Activated CD8-positive, alpha-beta T cell treated with anti-CD3 and anti-CD28 coated beads, Interleukin-2, amount 10 ng/mL, durations not matched to agents 7 days and 5 days (primary cell): ENCODE measurements at places on chromosomes 7 and 10. TPM values are rescaled to one million over a fixed set of nuclear protein-coding genes. Genes with fewer than 3 reads are reported as not detected.
A peak's percentile ranks its signal among the peaks of the same experiment; 100 is the strongest.

DNA sequence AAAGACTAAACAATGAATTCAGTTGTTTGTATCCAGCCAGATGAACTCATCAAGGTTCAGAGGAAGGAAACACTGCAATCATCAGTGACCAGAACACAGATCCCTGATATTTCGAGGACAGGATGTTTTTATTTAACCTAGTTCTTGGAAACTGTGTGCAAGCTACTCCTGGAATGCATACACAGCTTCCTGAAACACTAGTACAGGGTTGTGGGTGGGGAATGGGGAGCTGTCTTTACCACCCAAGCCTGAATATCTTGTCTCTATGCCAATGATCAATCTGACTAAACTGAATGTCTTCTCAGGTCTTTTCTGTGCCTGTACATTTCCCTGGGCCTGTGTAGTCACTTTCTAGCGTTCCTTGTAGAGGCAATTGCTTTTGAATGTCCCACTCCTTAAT, 374.6 kb downstream of the CALN1 start:
- no peaks in the 10 kb centered on the region for H3K36me3 ChIP-seq
- no peak overlapping the region for H3K27ac ChIP-seq
- no peak for DNase-seq
- no peaks in the 10 kb centered on the region for H3K4me1 ChIP-seq
- no peaks in the 10 kb centered on the region for H3K27me3 ChIP-seq
- H3K4me3 ChIP-seq = no peak overlapping the region

GRCh38 chr7:80027611-80028173, 106.9 kb upstream of the GNAI1 start:
- no peaks in the 10 kb centered on the region for H3K4me1 ChIP-seq
- no peak overlapping the region for H3K27ac ChIP-seq
- H3K27me3 ChIP-seq = no peaks in the 10 kb centered on the region
- no peaks in the 10 kb centered on the region for H3K36me3 ChIP-seq
- H3K4me3 ChIP-seq = no peak overlapping the region
- no peak for DNase-seq

- no peak overlapping the region for H3K27ac ChIP-seq
- no peak overlapping the region for H3K4me3 ChIP-seq
- no peaks in the 10 kb centered on the region for H3K36me3 ChIP-seq
- DNase-seq = no peak
Measured at GRCh38 chr10:35821339-35821911, 179.3 kb upstream of the FZD8 start.

DNA sequence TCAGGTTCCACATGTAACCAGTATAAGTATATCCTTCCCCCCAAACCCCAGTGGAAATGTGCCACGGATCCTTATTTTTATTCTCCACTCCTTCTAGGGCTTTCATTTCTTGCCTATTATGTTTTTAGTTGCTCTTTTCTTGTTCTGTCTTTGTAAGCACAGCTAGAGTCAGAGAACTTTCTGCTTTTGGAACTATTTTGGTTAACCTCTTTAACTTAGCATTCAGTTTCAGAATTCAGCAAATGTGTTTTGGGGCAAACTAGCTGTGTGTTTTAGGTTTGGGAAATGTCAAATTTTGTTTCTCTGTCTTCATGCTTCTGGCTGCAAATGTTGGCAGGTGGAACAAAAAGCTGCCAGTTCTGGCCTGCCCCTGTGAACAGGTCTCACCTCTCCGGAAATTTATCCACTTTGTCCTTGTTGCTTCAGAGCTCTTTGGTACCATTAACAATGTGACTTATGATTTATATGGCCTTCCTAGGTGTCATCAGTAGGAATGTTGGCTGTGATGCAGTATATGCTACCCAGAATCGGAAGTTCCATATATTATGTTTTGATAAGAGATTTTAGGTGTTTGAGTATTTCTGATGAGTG, 156.1 kb downstream of the ADK start:
- H3K36me3 ChIP-seq = no peaks in the 10 kb centered on the region
- H3K4me1 ChIP-seq = peaks cover 6% of the 10 kb centered on the region
- H3K27ac ChIP-seq = no peak overlapping the region
- H3K4me3 ChIP-seq = no peak overlapping the region
- H3K27me3 ChIP-seq = no peaks in the 10 kb centered on the region

DNA sequence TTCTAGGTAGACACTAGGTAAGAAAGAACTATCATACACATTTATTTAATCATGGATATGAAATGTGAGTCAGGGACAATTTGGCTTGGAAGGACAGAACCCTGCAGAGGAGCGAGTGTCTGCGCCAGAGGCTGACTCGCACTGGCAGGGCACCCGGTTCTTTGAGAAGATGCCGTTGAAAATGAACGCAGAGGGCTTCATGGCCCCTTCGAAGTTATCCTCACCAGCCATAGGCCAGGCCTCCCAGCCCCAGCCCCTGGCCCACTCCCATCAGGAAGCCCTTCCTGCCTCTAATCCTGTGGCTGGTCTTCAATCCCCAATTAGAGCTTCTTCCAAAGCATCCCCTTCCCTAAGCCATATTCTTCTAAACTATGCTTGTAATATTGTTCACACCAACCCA, 239.8 kb downstream of the TCERG1L start:
- no peaks in the 10 kb centered on the region for H3K36me3 ChIP-seq
- no peak overlapping the region for H3K27ac ChIP-seq
- DNase-seq = no peak
- H3K27me3 ChIP-seq = no peaks in the 10 kb centered on the region
- no peaks in the 10 kb centered on the region for H3K4me1 ChIP-seq
- H3K4me3 ChIP-seq = no peak overlapping the region

DNA sequence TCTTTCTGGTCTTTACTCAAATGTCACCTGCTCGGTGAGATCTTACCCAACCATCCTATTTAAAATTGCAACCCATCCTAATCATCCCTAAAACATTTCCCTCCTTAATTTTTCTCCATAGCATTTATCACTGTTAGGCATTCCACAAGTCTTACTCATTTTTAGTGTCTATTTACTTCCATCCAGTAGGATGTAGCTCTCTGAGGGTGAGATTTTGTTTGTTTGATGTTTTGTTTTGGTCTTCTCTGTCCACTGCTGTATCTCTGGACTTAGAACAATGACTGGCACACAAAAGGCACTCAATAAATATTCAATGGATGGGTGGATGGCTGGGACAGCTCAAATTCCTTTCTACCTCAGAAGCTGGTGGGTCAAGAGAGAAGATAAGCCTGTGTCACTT, 15.8 kb upstream of the DUSP5 start:
- no peak overlapping the region for H3K4me3 ChIP-seq
- H3K4me1 ChIP-seq = no peaks in the 10 kb centered on the region
- H3K27me3 ChIP-seq = peaks cover 6% of the 10 kb centered on the region
- H3K27ac ChIP-seq = no peak overlapping the region

GRCh38 chr7:129949292-129950133, 3.2 kb downstream of the UBE2H start:
- peaks cover 11% of the 10 kb centered on the region for H3K4me1 ChIP-seq
- H3K27me3 ChIP-seq = no peaks in the 10 kb centered on the region
- H3K36me3 ChIP-seq = peaks cover 6% of the 10 kb centered on the region
- DNase-seq = peak; percentile 36

DNA sequence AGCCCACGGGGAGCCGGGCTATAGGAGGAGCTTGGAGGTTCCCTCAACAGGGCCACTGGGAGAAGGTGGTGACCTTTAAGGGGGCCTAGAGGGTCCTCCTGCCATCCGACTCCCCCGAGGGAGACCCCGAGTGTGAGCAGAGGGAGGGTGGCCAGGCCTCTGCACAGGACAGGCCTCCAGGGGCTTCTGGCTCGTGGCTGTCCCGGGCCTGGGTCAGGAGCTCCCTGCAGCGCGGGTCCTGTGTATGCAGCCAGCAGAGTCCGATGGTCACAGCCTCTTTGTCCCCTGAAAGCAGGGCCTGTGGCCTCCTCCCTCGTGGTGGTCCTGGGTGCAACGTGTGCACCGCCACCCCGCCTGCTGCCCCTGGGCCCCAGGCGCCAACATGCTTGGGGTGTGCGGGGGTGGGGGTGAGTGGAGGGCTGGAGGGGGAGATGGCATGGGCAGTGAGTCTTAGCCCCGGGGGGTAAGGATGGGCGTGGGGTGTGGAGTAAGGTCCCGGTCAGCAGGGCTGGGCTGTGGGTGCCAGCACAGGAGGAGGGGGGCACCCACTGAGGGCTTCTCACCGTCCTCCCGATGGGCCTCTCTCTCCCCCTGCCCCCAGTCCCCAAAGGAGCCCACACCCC, 27.1 kb downstream of the UNCX start:
- no peak overlapping the region for H3K27ac ChIP-seq
- no peaks in the 10 kb centered on the region for H3K36me3 ChIP-seq
- no peak for DNase-seq
- no peak overlapping the region for H3K4me3 ChIP-seq
- peaks cover 7% of the 10 kb centered on the region for H3K27me3 ChIP-seq

DNA sequence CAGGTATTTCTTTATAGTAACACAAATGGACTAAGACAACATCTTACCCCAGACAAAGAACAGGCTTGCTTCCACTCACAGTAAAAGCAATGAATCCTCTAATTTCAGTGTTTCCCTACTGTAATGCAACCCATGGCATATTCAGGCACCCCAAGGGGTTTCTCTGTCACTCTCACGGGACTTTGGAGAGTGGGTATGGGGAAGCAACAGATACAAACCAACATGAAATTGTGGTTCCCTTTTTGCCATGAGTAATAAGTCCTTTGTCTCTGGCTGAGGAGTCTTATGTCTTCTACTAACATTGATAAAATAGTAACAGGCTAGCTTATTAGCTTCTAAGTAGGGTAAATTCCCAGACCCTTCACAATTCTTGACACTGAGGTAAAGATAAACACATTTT, 51.4 kb upstream of the AOAH start:
- peaks cover 63% of the 10 kb centered on the region for H3K4me1 ChIP-seq
- H3K27ac ChIP-seq = peak overlapping the region; percentile 37
- peaks cover 52% of the 10 kb centered on the region for H3K36me3 ChIP-seq
- peaks cover 2% of the 10 kb centered on the region for H3K27me3 ChIP-seq
- no peak overlapping the region for H3K4me3 ChIP-seq
- no peak for DNase-seq

GRCh38 chr10:114300036-114300645, 61.1 kb downstream of the VWA2 start:
- no peak for DNase-seq
- H3K4me3 ChIP-seq = no peak overlapping the region
- peaks cover 30% of the 10 kb centered on the region for H3K36me3 ChIP-seq
- no peaks in the 10 kb centered on the region for H3K27me3 ChIP-seq

DNA sequence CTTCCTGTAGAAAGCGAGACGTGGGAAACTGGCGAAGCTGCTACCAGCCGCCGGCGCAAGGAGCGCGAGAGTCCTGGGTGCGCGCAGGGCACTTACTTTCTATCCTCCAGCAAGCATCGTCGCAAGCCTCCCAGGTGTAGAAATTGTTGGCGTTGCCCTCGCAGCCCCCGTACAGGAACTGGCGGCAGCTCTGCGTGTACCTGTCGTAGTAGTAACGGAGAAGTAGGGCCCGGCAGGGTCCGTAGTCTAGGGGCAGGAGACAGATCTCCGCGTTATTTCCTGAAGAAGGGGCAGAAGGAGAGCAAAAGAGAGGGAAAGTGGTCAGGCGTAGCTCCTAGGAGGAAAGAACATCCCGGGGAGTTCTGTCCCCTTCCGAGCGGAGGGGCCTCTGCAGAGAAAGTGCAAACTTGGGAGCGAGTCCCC, 501 bp downstream of the TFPI2 start:
- no peak overlapping the region for H3K27ac ChIP-seq
- DNase-seq = peak; percentile 21
- H3K4me3 ChIP-seq = peak overlapping the region; percentile 58
- peaks cover 38% of the 10 kb centered on the region for H3K27me3 ChIP-seq

DNA sequence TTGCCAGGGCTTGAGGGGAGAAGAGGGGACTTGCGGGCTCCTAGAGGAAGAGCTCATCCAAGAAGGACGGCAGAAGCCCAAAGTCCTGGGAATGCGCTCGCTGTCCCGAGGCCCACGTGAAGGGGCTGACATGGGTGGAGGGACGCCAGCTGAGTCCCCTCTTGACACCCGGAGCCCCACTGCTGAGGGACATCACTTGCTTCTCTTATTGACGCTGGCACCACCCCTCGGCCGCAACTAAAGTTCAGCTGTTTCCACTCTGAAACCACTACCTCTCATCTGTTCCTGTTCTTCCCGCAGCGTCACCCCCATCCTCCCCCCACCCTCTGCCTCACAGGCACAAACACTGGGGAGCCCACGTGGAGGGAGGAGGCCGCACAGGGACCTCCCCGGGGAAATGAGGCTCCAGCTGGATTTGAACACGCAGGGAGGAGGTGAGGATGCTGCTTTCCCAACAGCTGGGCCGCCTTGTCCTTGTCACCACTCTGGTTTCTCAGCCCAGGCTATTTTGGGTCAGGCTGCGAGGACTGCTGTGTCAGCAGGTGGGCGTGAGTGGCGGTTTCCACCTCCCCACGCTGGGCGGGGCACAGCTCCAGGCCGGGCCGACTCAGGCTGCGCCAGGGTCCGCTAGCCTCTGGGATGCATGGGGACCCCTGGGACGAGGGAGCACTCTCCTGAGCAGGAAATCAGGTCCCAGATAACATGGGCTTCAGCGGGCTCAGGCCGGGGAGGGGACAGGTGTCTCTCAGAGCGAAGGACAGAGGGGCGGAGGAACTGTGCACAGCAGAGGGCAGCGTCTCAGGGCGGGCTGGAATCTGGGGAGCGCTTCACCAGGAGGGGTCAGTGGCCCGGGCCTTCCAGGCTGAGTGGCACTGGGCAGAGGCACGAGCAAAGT, 156.3 kb downstream of the ZNF248 start:
- no peak overlapping the region for H3K27ac ChIP-seq
- DNase-seq = no peak
- no peak overlapping the region for H3K4me3 ChIP-seq
- no peaks in the 10 kb centered on the region for H3K36me3 ChIP-seq
- no peaks in the 10 kb centered on the region for H3K27me3 ChIP-seq

GRCh38 chr7:90660100-90660499, 64.0 kb downstream of the CDK14 start:
- no peak overlapping the region for H3K27ac ChIP-seq
- no peaks in the 10 kb centered on the region for H3K36me3 ChIP-seq
- DNase-seq = no peak
- H3K4me3 ChIP-seq = no peak overlapping the region
- no peaks in the 10 kb centered on the region for H3K4me1 ChIP-seq

DNA sequence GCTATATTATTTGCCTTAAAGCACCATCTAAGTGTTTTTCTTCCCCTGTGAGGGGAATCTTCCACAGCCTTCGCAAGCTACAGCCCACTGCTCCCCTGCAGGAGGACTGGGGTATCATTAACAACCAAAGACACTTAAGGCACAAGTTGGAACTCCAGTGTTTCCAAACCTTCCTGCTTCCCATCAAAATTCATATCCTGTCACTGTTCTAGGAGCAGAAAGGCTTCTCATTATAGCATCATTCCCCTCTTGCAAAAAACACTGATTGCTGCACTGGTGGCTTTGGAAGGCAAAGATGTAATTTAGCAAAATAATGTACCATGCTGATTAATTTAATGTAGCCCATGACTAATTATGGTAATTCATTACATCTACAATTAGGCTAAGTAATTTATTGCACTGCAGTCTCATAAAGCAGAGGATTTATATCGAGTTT, 207.2 kb downstream of the SKAP2 start:
- peaks cover 22% of the 10 kb centered on the region for H3K27me3 ChIP-seq
- H3K27ac ChIP-seq = no peak overlapping the region
- no peaks in the 10 kb centered on the region for H3K4me1 ChIP-seq

EEF1AKMT2 gene
- total RNA-seq = 22.3 TPM

EVX1 gene
- not detected for total RNA-seq

CDC14C gene
- not detected for total RNA-seq

PTF1A gene
- not detected for total RNA-seq

MEPCE gene
- total RNA-seq = 45.4 TPM
